ENCODE measurements at places on chromosomes 2 and 18.

DNA sequence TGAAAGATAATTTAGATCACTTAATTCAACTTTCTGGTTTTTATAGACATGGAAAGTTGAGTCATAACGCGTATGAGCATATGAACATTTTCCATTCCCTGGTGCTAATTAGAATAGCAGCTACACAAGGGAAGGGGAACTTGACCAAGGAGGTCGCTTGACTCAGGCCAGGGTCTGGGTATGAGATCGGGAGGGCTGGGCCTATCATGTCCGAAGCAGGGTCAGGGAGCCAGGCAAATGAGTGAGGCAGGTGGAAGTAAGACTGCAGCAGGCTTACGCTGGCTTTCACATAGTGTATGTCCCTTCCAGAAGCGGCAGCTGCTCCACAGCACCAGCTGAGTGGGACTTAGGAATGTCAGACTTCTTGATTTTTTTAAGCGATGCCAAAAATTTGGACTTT lies 14.7 kb downstream of the RALB start:
- DNase-seq, result no peak

- DNase-seq, result peak; percentile 73
Measured at GRCh38 chr2:43226955-43227829, 786 bp upstream of the ZFP36L2 start.

DNA sequence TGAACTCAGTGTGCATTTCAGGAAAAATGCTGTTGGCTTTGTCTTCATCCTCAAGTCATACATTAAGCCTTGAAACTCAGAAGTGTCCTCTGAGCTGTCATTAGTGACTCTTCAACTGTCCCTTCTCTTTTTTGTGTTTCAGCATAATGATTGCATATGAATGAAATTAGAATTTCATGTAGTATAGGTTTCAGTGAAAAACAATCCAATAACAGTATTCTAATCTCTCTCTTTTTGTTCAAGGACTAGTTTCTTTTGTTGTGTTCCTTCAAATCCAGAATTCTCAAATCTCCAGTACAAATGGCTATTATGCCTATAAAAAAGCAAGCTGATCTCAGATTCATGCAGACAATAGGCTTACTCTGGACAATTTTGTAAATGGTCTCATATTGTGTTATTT lies 133.5 kb downstream of the QPCT start:
- DNase-seq, result no peak

DNA sequence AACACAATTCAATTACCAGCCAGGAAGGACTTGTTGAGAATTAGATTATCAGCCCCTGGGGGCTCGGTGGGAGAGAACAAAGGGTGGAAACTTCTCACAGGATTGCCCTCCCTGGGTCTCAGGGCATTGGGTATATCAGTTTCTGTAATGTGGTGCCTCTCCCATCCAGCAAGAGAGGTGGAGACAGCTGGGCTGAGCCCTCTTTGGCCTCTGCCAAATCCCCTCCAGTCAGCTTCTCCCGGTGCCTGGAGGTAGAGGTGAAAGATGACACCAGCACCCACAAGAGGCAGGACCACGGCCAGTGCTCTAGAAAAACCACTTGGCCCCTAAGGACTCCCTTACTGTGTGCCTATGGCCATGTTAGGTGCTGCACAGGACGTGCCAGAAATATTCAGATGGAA lies 179.7 kb downstream of the HAUS1 start:
- DNase-seq, result no peak

GRCh38 chr2:64383016-64383591 lies 70.9 kb upstream of the LGALSL start:
- no peak for DNase-seq

Data from activated naive CD4-positive, alpha-beta T cell treated with anti-CD3 and anti-CD28 coated beads, Interleukin-2, amount 50 U/mL, for 16 hours (primary cell).